D341Med (cell line): ENCODE measurements at places on chromosomes 1 and 21.

DNA sequence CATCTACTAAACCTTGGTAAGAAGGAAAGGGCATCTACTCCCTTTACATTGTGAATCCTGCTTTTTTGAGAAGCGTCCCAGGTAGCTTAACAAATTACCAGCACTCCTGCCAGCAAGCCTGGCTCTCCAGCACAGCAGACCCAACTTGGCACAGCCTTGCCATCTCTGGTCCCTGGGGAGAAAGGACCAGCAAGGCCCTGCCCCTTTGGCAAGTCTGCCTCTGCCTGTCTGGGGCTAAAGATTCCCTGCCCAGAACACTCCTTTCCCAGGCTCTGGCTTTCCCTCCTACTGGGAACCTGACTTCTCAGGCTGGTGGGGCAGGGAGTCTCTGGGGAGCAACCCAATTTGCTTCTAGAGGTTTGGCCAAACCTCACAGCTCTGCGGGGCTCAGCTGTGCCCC, 68.5 kb downstream of the ATP2B4 start:
- DNase-seq, result no peak

GRCh38 chr1:84763912-84764680, 73.8 kb upstream of the SSX2IP start:
- DNase-seq, result no peak

DNA sequence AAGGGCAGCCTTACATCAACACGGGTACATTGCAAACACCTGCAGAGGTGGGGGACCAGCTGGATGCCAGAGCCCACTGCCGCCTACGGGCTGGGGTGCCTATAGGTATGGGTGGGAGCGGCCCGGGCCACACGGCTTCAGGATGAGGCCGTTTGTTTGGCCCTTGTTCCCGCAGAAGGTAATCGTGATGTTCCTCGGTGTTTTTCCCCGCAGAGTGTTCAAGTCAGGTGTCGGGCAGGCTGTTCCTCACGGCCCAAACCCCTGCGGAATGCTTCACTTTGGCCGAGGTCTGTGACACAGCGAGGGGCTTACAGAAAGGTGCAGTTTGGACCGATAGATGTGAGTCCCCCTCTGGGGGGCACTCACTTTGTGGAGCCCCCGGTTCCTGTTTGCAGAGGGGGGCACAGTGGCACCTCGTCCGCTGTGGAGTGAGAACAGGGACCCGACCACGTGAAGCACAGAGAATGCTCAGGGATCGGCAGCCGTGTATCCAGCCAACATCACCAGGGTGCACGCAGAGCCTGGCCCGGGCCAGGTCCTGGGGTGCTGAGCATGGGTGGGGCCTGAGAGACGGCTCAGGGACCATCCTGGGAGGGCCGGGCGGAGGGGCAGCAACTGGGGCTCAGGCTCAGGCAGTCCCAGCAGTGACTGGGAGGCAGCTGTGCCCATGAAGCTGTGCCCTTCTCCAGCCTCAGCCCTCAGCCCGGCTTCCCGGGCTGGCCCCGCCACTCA, 453 bp upstream of the TTLL10 start:
- peak; percentile 38 for DNase-seq

DNA sequence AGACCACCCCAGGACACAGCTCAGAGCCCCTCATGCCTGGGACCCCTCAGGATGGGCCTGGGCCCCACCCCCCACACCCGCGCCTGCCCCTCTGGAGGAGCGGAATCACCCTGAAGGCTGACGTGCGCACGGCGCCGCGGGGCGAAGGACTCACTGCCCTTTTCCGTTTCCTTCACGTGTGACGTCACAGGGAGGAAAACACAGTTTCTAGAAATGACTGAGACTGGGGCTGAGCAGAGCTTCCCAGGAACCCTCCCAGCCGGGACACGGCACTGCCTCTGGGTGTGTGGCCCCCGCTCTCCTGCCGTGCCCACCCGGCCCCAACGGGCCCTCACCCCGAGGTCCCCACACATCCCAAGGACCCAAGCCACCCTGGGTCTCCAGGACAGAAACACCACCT, 5.4 kb upstream of the TNFRSF4 start:
- no peak for DNase-seq

DNA sequence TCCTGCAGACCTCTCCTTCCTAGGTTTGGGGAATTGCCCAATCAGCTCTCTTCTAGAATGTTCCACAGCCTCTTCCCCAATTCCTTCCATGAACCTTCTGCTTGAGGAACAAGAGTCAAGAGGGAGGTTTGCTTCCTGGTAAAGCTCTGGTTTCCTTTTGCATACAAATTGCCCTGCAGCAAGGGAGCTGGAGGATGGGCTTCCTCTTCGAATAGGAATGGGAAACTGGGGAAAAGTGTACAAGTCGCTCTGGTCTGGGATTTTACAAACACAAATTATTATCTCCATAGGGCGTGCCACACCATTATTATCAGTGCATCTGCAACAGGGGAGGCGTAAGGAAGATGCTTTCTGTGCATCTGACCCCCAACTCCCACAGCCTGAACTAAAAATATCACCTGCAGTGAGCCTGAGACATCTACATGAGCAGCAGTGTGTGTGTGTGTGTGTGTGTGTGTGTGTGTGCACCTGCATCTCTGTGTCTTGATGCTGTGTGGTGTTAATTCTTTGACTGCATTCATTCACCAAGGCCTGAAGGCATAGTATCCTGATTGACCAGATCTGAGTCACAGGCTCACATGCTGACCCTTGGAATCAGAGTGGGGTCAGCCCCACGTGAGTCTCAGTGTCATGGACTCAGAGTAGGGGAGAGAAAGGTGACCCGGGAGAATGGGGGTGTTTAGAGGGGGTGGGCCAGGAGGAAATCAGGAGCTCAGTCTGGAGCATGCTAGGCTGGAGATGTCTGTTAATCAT, 272.9 kb downstream of the KAZN start:
- DNase-seq, result no peak

DNA sequence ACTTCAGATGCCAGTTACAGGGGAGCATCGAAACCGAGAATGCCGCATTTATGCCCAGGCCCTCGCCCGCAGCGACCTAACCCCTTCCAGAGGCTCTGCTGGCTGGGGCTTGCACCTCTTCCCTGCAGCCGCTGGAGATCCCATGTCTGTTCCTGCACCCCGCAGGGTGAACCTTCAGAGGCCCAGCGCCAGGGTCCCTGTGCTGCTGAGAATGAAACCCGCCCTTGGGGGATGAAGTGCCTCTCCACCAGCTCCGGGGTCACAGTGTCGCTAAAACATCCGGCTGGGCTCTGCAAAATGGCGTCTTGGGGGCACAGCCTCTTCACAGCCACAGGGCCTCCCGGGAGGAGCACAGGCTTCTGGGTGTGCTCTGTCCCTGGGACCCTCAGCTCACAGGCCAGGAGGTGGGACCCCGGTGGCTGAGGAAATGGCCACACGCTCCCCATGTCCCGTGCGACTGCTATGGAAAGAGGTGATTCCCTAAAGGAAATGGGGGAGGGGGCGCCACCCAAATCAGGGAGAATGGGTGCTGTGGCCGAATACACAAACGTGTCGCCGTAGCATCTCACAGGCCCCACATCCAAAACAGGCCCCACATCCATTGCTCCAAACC, 39.9 kb upstream of the TSPEAR start:
- no peak for DNase-seq

GRCh38 chr21:27261676-27262075, 294.8 kb upstream of the ADAMTS5 start:
- DNase-seq, result no peak

DNA sequence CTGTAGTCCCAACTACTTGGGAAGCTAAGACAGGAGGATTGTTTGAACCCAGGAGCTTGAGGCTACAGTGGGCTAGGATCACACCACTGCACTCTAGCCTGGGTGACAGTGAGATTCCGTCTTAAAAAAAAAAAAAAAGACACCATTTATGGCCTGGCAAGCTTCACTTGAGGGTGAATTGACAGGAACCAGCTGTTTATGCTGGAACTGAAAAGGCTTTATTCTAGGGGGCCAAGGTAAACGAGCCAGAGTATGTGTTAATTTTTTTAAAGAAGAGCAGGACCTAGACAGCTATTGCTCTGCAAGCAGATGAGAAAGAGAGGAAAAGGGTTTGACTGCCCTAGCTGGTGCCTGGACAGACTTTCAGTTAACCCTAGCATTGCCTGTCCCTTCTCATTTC, 37.0 kb downstream of the S100A6 start:
- no peak for DNase-seq

DNA sequence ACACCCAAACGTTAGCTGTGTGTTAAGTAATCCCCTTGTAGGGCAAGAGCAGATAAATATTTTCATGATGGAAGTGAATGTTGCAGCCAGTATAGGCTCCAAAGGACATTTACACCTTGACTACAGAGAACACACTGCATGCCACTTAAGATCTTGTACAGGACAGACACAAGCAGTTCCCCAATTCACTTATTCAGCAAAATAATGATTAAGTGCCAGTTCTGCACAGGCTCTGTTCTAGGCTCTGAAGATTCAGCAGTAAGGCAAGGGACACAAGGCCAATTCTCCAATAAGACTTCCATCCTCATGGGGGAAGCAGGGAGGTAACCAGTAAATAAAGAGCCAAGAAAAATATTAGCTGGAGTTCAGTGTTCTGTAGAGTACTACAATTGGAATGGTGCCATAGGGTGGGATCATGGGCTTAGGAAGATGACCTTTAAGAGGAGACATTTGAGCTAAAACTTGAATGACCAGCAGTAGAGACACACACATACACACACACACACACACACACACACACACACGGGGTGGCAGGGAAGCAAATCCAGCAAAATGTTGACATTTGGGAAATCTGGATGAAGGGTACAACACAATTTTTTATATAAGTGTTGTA, 199.9 kb upstream of the JUN start:
- no peak for DNase-seq

DNA sequence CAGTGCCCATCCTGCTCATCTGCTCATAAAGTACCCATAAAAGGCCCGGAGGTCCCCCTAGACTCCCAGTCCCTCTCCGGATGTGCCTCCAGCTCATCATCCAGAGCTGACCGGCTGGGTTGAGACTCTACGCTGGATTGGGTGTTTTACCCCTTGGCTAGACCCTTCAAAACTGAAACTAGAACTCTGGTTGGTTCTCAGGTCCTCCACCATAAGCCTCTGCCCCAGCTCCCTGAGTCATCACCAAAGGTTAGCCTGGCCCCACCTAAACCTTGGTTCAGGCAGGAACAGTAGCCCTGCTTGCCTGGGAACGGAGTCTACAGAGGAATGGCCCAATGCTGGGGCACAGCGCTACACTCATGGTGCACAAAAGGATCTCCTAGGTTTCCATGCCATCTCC, 75.1 kb downstream of the TLR5 start:
- no peak for DNase-seq

DNA sequence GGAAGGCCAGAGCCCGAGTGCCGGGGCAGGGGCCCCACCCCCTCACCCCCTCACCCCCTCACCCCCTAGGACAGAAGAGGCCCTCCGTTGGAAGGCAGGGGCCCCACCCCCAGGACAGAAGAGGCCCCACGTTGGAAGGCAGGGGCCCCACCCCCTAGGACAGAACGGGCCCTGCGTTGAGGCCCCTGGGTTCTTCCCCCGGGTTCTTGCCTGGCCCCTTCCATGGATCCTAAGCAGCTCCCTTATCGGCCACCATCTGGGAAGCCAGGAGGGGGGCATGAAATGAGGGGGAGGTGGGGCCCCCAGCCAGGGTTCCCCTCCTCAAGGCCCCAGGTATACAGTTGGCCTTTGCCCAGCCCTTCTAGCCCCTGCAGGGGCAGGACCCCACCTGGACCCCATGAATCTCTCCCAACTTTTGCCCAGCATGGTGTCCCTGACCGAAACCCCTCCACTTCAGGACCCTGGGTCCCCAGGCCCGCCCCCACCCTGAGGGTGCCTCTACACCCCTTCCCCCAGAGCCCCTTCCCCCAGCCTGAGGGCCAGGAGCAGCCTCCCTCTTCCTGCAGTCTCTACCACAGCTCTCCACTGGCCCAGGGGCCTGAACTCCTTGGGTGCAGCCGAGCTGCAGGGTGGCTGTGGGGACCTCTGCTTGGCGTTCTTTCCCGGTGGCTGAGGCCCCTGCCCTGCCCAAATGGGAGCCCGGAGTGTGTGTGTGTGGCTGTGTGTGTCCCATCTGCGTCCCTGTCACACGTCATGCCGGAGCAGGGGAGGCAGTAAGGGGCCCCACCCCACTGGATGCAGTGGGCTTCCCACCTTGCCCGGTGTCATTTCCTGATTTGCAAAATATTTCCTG, 4.3 kb upstream of the VWA1 start:
- no peak for DNase-seq

- DNase-seq, result no peak
Observed at GRCh38 chr1:55204997-55205396, 10.2 kb downstream of the USP24 start.

DNA sequence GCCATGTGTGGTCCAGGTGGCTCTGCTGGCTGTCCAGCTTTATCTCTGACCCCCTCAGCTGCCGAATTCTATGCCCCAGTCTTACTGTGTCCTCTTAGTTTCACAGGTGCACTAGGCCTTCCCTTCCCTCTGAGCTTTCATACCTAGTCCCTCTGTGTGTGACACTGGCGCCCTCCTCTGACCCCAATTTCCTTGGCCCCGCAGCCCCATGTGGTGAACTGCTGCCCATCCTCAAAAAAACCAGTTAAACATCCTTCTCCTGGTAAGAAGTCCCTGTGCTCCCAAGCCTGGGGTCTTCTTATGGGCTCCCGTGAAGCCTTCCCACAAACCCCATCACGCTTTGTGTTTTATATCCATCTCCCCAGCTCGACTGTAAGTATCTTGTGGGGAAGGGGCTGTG, 93.9 kb upstream of the TSPAN2 start:
- DNase-seq, result no peak

DNA sequence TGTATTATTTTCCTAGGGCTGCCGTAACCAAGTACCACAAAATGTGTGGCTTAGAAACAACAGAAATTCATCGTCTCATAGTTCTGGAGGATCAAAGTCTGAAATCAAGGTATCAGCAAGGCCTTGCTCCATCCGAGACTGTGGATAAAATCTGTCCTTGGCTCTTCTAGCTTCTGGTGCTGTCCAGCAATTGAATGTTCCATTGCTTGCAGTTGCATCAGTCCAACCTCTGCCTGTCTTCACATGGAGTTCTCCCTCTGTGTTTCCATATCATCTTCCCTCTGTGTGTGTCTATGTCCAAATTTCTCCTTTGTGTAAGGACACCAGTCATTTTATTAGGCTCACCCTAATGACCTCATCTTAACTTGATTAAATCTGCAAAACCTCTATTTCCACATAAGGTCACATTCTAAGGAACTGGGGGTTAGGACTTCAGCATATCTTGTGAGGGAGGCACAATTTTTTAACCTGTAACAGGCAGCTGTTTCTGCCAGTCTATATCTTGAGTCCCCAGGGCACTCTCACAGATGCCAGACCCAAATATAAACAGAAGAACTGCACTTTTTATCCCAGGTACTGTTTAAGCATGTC, 84.2 kb downstream of the ERG start:
- no peak for DNase-seq

DNA sequence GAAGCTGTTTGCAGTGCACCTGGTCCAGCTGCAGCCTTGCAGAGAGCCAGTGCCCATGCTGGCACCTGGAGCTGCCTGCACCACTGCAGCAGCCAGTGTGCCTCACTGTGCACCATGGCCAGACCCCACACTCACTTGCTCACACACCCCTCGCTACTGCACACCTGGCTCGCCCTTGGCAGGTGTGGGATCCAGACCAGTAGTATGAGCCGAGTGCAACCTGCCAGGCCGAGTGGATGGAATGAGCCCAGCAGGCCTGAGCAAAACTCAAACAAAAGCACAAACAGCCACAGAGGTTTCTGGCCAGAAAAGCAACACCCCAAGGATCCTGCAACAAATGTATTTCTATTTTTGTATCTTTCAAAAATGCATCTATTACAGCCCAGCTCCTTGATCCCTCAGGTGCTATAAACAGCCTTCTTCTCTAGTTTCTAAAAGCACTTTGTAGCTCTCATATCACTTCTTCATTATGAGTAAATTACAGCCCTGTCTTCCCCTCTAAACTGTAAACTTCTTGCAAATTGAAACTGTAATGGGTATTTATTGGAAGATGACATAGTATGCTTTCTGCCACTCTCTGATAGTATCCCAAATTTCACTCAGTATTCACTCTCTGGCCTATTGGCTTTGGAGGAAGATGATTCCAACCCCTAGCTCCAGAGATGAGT, 72.2 kb upstream of the LPGAT1 start:
- no peak for DNase-seq
